Activated CD4-positive, alpha-beta memory T cell treated with anti-CD3 and anti-CD28 coated beads for 36 hours (primary cell): ENCODE measurements at places on chromosomes 1 and 21. TPM values are rescaled to one million over a fixed set of nuclear protein-coding genes. Genes with fewer than 3 reads are reported as not detected.

TYW3 gene
- total RNA-seq = 30.3 TPM

NLRP3 gene
- 0.97 TPM for total RNA-seq

DNA sequence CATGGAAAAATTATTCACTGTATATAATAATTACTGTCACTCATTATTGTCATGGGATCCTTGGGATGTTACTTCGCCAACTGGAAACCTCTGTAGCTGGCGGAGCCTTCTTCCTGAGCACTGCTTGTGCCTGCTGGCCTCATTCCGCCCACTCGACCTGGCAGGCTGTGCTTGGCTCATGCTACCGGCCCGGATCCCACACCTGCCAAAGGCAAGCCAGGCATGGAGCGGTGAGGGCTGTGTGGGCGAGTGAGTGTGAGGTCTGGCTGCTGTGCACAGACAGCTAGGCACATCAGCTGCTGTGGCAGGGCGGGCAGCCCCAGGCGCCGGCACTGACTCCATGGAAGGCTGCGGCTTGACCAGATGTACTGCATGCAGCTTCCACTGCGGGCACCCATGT lies 78.4 kb downstream of the DISP1 start:
- no peaks in the 10 kb centered on the region for H3K36me3 ChIP-seq
- no peaks in the 10 kb centered on the region for H3K27me3 ChIP-seq
- H3K4me1 ChIP-seq = peaks cover 15% of the 10 kb centered on the region
- DNase-seq = no peak

DNA sequence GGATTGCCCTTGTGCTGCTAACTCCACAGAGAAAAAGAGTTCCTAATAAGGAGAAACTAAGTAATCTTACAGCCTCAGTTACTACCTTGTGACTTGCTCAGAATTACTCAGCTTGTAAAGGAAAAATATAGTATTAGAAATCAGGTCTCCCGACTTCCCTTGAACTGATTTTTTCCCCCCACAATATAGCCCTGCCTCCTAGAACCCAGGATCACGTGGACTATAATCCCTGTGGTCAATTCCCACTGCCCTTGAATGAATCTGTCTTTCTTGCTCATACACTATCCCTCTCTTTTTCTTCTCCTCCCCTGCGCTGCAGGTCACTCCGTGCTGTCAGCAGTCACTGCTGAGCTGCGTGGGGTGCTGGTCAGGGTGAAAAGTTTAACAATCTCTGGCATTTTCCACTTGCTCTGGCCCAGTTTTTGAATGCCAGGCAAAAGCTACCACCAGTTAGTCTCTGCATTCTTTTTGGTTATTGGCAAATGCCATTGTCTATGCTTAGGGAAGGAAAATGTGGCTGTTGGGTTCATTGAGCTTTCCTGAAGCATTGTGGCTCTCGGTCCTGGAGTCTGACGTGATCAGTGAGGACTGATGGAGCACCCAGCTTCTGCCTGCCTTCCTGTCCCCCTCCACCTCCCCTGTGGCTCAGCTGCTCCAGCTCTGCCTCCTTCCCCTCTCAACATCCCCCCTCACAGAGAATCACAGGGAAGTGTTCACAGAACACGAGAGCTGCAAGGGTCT lies 1.9 kb upstream of the MYOC start:
- H3K27ac ChIP-seq = no peak overlapping the region
- H3K4me1 ChIP-seq = peaks cover 11% of the 10 kb centered on the region
- DNase-seq = no peak
- H3K36me3 ChIP-seq = no peaks in the 10 kb centered on the region
- peaks cover 5% of the 10 kb centered on the region for H3K27me3 ChIP-seq

SPRR2G gene
- total RNA-seq = not detected

OLIG2 gene
- total RNA-seq = not detected

PLCH2 gene
- total RNA-seq = 10.3 TPM

ETV3L gene
- total RNA-seq = not detected

DNA sequence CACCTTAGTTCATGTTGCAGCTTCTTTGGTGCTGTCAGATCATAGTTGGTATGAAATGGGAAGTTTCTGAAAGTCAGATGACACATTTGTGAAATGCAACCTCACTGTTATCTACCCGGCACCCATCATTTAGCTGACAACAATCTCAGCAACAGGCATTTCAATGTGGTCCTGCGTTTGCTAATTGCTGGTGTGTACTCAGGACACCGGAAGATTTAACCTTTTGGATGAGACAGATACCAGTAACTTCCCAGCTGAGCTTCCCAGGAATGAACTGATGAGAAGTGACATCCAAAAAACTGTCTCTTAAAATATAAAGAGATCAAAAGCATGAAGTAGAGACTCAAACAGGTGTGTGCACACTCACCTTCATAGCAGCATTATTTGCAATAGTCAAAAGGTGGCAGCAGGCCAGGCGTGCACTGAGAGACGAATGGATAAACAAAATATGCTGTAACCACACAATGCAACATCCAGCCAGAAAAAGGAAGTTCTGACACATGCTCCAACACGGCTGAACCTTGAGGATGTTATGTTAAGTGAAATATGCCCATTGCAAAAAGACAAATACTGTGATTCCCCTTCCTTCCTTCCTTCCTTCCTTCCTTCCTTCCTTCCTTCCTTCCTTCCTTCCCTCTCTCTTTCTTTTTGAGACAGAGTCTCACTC lies 7.9 kb upstream of the CLDN14 start:
- no peaks in the 10 kb centered on the region for H3K4me1 ChIP-seq
- no peaks in the 10 kb centered on the region for H3K36me3 ChIP-seq
- no peak for DNase-seq

DNA sequence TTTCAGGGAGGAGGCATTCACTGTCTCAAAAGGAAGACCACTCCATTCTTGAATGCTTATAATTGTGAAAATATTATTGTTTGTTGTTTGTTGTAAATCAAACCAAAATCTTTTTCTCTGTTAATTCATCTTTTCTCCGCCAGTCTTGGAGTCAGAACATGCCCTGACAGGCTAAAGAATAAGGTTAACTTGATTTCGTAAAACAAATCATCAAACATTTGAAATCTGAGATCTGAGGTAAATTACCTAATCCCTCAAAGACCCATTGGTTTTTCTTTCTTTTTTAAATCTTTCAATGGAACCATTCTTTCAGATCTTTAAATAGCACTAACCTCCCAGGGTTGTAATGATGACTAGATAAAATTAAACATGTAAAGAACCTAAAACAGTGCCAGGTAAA lies 430.1 kb upstream of the PTBP2 start:
- no peaks in the 10 kb centered on the region for H3K27me3 ChIP-seq
- no peaks in the 10 kb centered on the region for H3K36me3 ChIP-seq

UBL4B gene
- total RNA-seq = not detected

GRCh38 chr1:244559561-244559960 lies 93.4 kb upstream of the DESI2 start:
- H3K36me3 ChIP-seq = no peaks in the 10 kb centered on the region
- no peak for DNase-seq
- H3K27ac ChIP-seq = no peak overlapping the region
- H3K4me1 ChIP-seq = no peaks in the 10 kb centered on the region
- no peak overlapping the region for H3K4me3 ChIP-seq
- no peaks in the 10 kb centered on the region for H3K27me3 ChIP-seq
